ENCODE measurements at places on chromosomes 2 and 18. TPM values are rescaled to one million over a fixed set of nuclear protein-coding genes. Genes with fewer than 3 reads are reported as not detected.

Gene LONRF2
- 0.13 TPM for total RNA-seq

Gene NETO1
- total RNA-seq: not detected

GRCh38 chr18:2883076-2883735 lies 36.4 kb downstream of the EMILIN2 start:
- peak overlapping the region; percentile 38 for H3K4me3 ChIP-seq
- peak; percentile 59 for DNase-seq
- H3K27ac ChIP-seq: no peak overlapping the region
- no peaks in the 10 kb centered on the region for H3K27me3 ChIP-seq
- H3K4me1 ChIP-seq: peaks cover 35% of the 10 kb centered on the region

Gene GRHL1
- total RNA-seq: 0.88 TPM

DNA sequence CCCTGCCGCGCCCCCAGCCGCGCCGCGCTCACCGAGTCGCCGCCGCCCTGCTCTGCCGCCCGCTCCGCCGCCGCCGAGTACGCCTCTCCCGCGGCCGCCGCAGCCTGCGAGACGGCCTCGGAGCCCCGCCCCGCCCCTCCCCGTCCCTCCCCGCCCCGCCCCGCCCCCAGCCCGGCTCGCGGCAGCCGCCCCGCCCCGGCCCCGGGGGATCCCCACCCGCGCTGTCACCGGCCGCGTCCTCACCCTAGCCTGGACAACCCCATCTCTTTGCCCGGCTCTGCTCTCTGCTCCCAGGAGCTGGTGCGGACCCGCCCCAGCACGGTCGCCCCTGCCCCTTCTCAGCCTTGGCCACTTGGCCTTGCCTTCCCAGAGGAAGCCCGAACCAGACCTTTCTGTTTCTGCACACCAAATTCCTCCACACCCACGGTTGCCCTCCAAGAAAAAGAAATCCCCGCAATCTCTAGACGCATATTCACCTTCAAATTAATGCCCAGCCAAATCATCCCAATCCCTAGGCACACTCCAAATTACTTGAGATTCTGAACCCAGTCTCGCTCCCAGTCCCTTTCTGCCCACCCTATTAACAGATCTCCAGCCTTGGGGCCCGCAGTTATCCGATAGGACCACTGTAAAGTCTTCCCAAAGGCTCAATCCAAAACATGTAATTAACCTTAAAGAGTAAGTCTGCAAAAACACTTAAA lies at the start of gene CYRIA:
CYRIA (minus strand) TSS at position 87 of the 701 bp plus-strand sequence. CDS start 77,715 bp downstream, outside the sequence.
- H3K4me3 ChIP-seq: peak within 1 kb of the TSS; percentile 27
- no peaks in the 10 kb centered on the region for H3K36me3 ChIP-seq
- no peaks in the 10 kb centered on the region for H3K27me3 ChIP-seq
- peak; percentile 30 for DNase-seq
- peaks cover 14% of the 10 kb centered on the region for H3K4me1 ChIP-seq

DNA sequence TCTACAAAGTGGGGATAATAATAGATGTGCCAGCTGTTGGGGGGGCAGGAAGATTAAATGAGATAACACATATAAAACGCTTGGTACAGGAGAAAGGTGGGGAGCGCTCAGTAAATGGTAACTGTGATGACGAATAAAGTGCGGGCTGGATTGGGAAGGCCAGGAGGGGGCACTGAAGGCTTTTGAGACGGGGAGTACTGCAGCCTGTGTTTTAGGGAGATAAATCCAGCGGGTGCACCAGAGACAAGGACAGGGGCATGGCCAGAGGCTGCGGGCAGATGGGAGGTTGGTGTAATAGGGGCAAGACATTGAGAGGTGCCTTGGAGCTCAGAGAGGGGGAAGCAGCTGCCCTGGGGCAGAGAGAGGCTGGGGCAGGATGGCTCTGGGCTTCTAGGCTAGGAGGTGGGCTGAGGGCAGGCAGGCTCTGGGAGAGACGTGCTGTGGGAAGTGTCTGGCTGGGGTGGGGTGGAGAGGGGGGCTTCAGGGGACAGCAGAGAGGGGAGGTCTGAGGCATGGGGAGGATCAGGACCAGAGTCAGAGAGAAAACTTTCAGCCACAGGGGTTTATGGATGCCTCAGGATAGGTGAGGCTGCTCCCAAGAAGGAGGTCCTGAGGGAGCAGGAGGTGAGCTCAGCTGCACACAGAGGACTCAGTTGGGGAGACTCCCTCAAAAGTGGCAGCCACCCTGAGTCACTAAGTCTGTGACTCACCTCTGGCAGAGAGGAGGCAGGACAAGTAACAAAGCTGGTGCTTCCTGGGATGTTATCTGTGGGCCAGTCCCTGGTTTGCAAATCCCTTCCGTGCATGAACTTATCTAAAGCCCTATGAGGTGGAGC lies 18.8 kb downstream of the TEX44 start:
- H3K4me3 ChIP-seq: no peak overlapping the region
- H3K27ac ChIP-seq: no peak overlapping the region
- no peaks in the 10 kb centered on the region for H3K27me3 ChIP-seq
- no peak for DNase-seq
- peaks cover 19% of the 10 kb centered on the region for H3K4me1 ChIP-seq
- no peaks in the 10 kb centered on the region for H3K36me3 ChIP-seq

GRCh38 chr2:158686210-158686691 lies 108.9 kb upstream of the DAPL1 start:
- no peaks in the 10 kb centered on the region for H3K4me1 ChIP-seq
- no peaks in the 10 kb centered on the region for H3K27me3 ChIP-seq
- no peak overlapping the region for H3K27ac ChIP-seq
- no peak for DNase-seq
- H3K36me3 ChIP-seq: no peaks in the 10 kb centered on the region

GRCh38 chr2:223744580-223744979 lies 92.8 kb downstream of the AP1S3 start:
- no peaks in the 10 kb centered on the region for H3K27me3 ChIP-seq
- no peak overlapping the region for H3K27ac ChIP-seq
- H3K36me3 ChIP-seq: no peaks in the 10 kb centered on the region
- no peak for DNase-seq

Measured in CD8-positive, alpha-beta memory T cell (primary cell).